Upper lobe of left lung (tissue), 6 donors: ENCODE measurements at places on chromosomes 13 and 19.

DNA sequence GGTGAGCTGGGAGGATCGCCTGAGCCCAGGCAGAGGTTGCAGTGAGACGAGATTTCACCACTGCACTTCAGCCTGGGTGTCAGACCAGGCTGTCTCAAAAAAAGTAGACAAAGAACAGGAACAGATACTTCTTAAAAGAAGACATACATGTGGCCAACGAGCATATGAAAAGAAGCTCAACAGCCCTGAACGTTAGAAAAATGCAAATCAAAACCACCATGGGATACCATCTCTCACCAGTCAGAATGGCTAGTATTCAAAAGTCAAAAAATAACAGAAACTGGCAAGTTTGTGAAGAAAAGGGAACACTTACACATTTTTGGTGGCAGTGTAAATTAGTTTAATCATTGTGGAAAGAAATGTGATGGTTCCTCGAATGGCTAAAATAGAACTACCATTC, 3.0 kb upstream of the LGALS14 start:
- H3K36me3 ChIP-seq = no peaks in the 10 kb centered on the region
- DNase-seq = no peak
- H3K27me3 ChIP-seq = no peaks in the 10 kb centered on the region
- no peaks in the 10 kb centered on the region for H3K4me1 ChIP-seq
- H3K27ac ChIP-seq = no peak overlapping the region
- no peak overlapping the region for H3K4me3 ChIP-seq

DNA sequence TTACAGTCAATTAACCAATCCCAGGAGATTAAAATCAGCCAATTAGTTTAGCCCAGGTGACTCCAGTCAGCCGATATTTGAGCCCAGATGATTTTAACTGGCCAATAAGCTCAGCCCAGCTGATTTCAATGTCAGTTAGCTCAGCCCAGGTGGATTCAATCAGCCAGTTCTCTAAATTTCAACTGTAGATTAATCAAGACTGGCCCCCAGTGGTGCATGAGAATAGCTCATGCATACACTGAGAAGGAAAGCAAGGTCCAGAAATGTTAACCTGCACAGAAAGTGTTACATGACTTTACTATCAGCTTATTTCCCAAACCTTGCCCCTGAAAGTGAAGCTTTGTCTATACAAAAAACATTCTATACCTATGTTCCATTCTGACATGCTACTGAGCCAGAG, 55.4 kb upstream of the ZNF724 start:
- H3K4me1 ChIP-seq = no peaks in the 10 kb centered on the region
- no peaks in the 10 kb centered on the region for H3K27me3 ChIP-seq
- H3K27ac ChIP-seq = no peak overlapping the region
- no peak overlapping the region for H3K4me3 ChIP-seq
- no peak for DNase-seq
- H3K36me3 ChIP-seq = no peaks in the 10 kb centered on the region

GRCh38 chr19:22523940-22524339, 101.8 kb upstream of the ZNF98 start:
- no peaks in the 10 kb centered on the region for H3K4me1 ChIP-seq
- no peak overlapping the region for H3K27ac ChIP-seq
- no peak overlapping the region for H3K4me3 ChIP-seq
- H3K36me3 ChIP-seq = no peaks in the 10 kb centered on the region

- no peak for DNase-seq
- H3K36me3 ChIP-seq = no peaks in the 10 kb centered on the region
- H3K27ac ChIP-seq = peak overlapping the region; percentile 94
- H3K4me3 ChIP-seq = peak overlapping the region; percentile 82
- no peaks in the 10 kb centered on the region for H3K27me3 ChIP-seq
- peaks cover 79% of the 10 kb centered on the region for H3K4me1 ChIP-seq
Measured at GRCh38 chr19:18419699-18420460, 682 bp downstream of the SSBP4 start.

DNA sequence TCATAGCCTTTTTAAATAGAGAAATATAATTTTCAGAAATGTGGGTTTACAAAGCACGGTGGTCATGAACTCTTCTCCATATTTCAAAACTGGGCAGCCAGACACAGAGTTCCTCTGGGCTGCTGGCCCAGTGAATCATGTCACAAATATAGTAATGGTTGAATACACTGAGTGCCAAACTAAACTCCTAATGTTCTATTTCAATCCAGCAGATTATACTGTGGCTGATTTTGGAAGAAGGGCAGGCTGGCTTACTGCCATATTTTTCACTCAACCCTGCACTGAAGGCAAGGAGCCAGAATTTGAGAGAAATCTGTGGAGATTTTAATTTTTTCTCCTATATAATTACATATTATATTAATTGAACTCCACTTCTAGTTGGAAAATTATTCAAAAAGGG, 17.0 kb upstream of the PRR20A start:
- no peaks in the 10 kb centered on the region for H3K27me3 ChIP-seq
- no peaks in the 10 kb centered on the region for H3K36me3 ChIP-seq
- no peak overlapping the region for H3K4me3 ChIP-seq
- no peaks in the 10 kb centered on the region for H3K4me1 ChIP-seq
- DNase-seq = no peak

- H3K27ac ChIP-seq = no peak overlapping the region
- DNase-seq = no peak
- no peaks in the 10 kb centered on the region for H3K27me3 ChIP-seq
- H3K4me3 ChIP-seq = no peak overlapping the region
Measured at GRCh38 chr13:52461265-52461664, 6.0 kb downstream of the CKAP2 start.
